ENCODE measurements at places on chromosomes 12 and 14. TPM values are rescaled to one million over a fixed set of nuclear protein-coding genes. Genes with fewer than 3 reads are reported as not detected.

DNA sequence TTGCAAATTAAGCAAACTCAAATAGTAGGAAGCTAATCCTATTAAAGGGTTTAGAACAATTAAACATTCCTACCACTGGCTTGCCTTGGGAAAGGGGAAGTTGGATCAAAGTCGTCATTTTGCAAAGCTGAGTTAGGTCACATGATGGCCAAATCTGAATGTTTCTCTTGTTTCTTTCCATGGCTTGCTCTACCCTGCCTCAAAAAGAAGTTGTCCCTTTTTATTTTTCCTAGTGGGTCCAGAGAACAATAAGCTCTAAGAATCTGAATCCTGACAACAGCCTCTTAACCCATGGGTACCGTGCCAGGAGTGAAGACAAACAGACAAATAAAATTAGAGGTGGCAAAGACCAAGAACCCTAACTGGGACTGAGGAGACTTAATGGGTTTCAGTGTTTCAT is 26.2 kb upstream of the NPFF start:
- H3K27ac ChIP-seq: no peak overlapping the region
- H3K4me1 ChIP-seq: no peaks in the 10 kb centered on the region
- no peak for DNase-seq
- peaks cover 90% of the 10 kb centered on the region for H3K36me3 ChIP-seq

DNA sequence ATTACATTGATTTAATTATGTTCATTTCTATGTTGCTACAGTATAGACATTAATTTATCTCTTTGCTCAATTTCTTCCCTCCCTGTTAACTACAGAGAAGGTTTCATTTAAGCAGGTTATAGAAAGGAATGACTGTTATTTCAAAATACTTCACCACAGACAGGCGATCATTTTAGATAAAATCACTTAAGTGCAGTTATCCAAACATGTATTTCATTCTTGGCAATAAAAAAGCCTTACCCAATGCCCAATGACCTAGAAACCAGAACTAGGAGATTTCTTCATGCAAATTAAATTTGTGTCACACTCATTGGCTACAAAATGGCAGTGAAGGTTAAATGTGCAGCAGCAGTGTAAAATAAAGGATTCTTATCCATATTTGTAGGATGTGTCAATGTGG is 266.4 kb downstream of the KCNH5 start:
- DNase-seq: no peak
- H3K27me3 ChIP-seq: no peaks in the 10 kb centered on the region
- H3K4me1 ChIP-seq: peaks cover 25% of the 10 kb centered on the region
- H3K36me3 ChIP-seq: no peaks in the 10 kb centered on the region

ZNF839 gene
- total RNA-seq: 7.6 TPM

DNA sequence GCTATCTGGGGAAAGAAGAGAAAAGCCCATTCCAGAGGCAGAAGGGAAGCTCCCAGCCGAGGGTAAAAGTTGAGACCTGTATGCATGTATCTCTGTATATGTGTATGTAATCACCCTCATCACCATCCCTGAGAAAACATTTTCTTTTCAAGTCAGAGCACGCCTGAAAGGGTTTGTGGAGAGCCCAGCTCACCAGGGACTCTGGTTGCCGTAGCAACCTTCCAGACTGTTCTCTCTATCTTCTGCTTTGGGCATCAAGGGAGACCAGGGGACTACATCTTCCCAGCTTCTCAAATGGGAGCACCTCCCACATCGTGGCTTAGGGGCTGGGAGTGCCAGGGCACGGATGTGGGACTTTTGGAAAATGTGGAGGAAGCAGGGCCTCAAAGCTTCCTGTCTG is 93.5 kb downstream of the GALNT8 start:
- H3K27me3 ChIP-seq: peaks cover 60% of the 10 kb centered on the region
- H3K4me1 ChIP-seq: peaks cover 39% of the 10 kb centered on the region
- no peak overlapping the region for H3K4me3 ChIP-seq
- no peaks in the 10 kb centered on the region for H3K36me3 ChIP-seq
- DNase-seq: no peak

DNA sequence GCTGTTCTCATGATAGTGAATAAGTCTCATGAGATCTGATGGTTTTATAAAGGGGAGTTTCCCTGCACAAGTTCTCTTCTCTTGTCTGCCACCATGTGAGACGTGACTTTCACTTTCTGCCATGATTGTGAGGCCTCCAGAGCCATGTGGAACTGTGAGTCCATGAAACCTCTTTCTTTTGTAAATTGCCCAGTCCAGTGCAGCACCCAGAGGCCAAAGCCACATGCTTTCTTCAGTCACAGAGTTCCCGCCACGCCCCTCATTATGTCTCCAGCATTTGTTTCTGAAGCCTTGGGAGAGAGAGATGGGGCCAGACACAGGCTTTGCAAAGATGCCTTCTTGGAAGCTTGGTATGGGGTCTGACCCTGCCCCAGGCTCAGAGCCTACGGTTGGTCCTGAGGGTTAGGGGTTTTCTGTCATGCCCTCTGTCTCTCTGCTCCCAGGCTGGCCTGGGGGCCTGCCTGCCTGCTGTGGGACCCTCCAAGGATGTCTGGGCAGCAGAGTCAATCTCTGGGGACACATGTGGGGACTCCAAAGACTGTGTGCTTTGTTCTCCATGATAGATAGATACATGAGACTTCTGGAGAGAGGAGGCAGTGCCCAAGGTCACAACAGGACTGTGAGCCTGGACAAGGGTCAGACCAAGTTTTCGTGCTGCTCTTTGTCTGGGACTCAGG is 114.1 kb upstream of the PRMT8 start:
- H3K27me3 ChIP-seq: no peaks in the 10 kb centered on the region
- peaks cover 13% of the 10 kb centered on the region for H3K4me1 ChIP-seq
- H3K36me3 ChIP-seq: no peaks in the 10 kb centered on the region
- no peak for DNase-seq

- no peaks in the 10 kb centered on the region for H3K4me1 ChIP-seq
- no peak overlapping the region for H3K27ac ChIP-seq
- no peaks in the 10 kb centered on the region for H3K36me3 ChIP-seq
- H3K4me3 ChIP-seq: no peak overlapping the region
- peak; percentile 53 for DNase-seq
Observed at GRCh38 chr12:105899589-105899988, 239.2 kb downstream of the NUAK1 start.

- DNase-seq: no peak
- no peaks in the 10 kb centered on the region for H3K27me3 ChIP-seq
- no peak overlapping the region for H3K27ac ChIP-seq
- H3K4me3 ChIP-seq: no peak overlapping the region
- peaks cover 5% of the 10 kb centered on the region for H3K4me1 ChIP-seq
- no peaks in the 10 kb centered on the region for H3K36me3 ChIP-seq
Observed at GRCh38 chr12:65597527-65597926, 226.8 kb upstream of the HMGA2 start.

GRCh38 chr12:126897102-126897501 is 1369.9 kb upstream of the TMEM132C start:
- H3K36me3 ChIP-seq: no peaks in the 10 kb centered on the region
- H3K4me3 ChIP-seq: no peak overlapping the region
- no peak overlapping the region for H3K27ac ChIP-seq
- no peak for DNase-seq
- H3K4me1 ChIP-seq: no peaks in the 10 kb centered on the region

KRT7 gene
- 2.4 TPM for total RNA-seq

GRCh38 chr12:130800312-130800711 is 38.7 kb downstream of the STX2 start:
- no peak overlapping the region for H3K4me3 ChIP-seq
- no peak overlapping the region for H3K27ac ChIP-seq
- H3K36me3 ChIP-seq: peaks cover 84% of the 10 kb centered on the region
- H3K27me3 ChIP-seq: no peaks in the 10 kb centered on the region
- H3K4me1 ChIP-seq: no peaks in the 10 kb centered on the region

Measured in esophagus muscularis mucosa (tissue), 4 donors.